Stimulated activated naive B cell treated with anti-CD40 and anti-IgM and Interleukin-4, amounts not matched to agents 10 μg/mL and 1 μg/mL and 100 μg/mL, for 72 hours (primary cell): ENCODE measurements at places on chromosomes 13 and 19.

DNA sequence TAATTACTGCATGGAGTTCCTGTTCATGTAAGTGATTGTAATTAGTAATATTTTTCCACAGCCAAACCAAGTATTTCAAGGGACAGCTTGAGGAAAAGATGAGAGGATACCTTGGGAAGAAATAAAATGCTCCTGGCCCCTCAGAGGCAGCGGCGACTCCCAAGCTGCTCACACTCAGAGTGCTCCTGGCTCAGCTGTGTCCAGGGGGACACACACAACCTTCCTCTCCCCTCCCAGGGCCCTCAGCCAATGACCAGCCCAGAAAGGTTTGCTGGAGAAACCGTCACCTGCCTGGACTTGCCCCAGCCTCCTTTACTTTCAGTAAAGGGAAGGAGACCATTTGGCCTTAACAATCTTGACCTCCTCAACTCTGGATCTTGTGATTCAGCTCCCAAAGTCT lies 51.1 kb downstream of the CRYL1 start:
- no peak for DNase-seq

DNA sequence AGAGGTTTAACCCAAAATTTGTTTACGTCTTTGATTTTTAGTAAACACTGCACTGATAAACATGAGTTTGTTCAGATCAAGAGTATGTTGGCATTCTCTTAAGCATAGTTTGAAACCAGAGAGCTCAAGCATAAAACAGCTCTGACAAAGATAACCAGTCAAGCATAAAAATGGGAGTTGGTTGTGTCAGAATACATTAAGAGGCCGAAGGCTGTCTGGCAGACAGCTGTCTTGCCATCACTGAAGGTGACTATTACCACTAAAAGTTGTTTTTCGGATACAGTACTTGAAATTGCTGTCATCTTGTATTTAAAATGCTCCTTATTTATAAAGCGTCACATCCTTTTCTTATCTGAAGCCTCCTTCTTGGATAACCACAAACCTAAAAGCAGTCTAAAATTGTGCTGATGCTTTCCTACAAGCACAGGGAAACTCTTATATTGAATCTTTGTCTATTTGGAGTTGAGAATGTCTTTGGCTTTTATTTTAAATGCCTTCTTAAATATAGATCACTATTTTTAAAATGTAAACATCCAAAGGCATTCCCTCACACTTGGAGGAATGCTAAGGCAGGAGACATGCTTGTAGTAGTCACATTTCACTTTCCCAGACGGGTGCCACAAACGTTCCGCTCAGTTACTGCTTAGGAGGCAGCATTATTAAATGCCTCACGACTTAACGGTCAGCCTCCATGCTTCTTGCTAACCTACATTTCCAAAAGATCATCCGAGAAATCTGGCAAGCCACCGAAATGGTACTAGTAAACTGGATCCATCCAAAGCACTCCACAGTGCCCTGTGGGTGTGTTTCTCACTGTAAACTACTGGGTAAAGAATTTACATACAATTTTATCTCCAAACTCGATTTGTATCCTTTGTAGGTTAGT lies 1.5 kb downstream of the SMAD9 start:
- DNase-seq, result no peak

- DNase-seq, result no peak
These were observed 33.4 kb downstream of the STK24 start for GRCh38 chr13:98543378-98544103.

GRCh38 chr13:23339225-23339624 lies 94.3 kb downstream of the SACS start:
- no peak for DNase-seq

GRCh38 chr13:33842986-33843385 lies 25.0 kb downstream of the RFC3 start:
- no peak for DNase-seq

DNA sequence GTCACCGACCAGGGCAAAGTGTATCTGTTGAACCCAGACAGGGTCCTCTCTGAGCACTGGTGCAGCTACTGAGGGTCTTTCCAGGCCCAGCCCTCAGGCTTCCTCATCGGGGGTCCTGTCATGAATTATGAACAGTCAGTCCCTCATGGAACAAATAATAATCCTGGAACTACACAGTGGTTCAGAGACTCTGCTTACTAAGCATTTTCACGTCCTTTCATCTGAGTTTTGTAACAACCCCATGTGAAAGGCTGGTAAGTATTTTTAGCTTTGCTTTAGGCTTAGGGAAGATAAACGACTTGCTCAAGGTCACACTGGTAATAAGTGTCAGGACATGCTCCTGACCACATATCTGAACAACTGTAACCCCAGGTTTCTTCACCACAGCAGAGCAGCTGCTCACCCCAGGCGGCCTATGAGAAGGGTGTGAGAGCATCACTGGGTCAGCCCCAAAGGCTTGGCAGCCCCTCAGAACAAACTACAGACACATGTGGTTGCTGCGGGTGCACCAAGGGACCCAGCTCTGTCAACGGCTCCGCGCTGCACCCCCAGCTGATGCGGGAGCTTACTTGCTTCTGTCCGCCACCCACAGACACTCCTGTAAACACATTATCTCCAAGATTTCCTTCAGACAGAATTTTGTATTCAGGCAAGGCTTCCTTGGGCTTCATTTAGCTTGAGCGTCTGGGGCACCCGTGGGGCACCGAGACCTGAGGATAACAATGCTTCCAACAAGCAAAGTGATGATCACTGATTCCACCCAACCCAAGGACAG lies 19.4 kb upstream of the GSX1 start:
- DNase-seq, result no peak

GRCh38 chr13:113978741-113979481 lies 5.0 kb upstream of the C13orf46 start:
- DNase-seq, result no peak
